Fibroblast of upper back skin (primary cell): ENCODE measurements at places on chromosomes 3 and 15.

DNA sequence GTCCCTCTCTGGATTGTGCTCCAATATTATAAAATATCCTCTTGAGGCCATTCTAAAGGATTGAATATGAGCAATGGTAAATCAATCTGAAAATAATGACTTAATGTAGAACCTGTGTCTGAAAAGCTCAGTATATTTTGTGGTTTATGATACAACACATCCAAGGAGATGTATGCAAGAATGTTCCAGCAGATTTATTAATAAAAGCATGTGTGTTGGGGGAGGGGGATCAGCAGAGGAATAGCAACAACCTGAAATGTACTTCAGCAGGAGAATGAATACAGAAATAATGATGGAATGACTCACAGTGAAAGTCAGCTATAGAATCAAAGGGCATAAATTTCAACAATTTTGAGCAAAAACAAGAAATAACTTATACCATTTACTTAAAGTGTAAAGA, 56.7 kb upstream of the NUDT16 start:
- peak; percentile 77 for DNase-seq

DNA sequence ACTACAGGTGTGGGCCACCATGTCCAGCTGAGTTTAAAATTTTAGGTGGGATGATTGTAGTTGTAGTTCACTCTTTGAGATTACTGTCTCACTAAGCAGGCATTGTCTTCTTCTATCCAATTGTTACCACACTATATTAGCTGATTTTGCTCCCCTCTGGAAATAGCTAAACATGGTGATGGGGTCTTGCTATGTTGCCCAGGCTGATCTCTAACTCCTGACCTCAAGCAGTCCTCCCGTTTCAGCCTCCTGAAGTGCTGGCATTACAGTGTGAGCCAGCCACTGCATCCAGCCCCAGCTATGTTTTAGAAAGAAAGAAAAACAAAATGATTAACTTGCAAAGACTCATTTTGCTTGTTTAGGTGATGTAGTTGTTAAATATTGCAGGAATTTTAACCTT, 30.6 kb downstream of the YEATS2 start:
- no peak for DNase-seq

DNA sequence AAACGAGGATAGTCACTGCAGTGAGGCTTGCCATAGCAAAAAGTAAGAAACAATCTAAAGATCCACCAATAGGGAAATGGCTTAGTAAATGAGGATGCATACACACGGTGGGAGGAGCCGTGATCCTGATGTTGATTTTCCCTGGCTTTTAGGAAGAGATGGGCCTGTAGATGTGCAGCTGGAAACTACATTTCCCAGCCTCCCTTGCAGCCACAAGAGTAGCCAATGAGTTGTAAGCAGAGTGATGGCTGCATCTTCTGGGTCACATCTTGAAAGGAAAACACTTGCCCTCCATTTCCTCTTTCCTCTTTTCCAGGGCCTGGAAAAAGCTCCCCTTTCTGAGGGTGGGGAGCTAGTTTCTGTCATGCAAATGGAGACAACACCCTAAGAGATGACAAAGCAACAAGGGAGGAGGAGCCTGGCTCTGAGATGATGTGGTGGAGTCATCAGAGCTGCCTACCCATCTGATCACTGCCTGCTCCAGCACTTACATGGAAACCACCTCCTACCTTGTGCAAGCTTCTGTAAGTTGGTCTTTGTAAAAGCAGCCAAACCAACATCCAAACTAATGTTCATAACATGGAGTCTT, 139.1 kb downstream of the TLE3 start:
- DNase-seq, result no peak

DNA sequence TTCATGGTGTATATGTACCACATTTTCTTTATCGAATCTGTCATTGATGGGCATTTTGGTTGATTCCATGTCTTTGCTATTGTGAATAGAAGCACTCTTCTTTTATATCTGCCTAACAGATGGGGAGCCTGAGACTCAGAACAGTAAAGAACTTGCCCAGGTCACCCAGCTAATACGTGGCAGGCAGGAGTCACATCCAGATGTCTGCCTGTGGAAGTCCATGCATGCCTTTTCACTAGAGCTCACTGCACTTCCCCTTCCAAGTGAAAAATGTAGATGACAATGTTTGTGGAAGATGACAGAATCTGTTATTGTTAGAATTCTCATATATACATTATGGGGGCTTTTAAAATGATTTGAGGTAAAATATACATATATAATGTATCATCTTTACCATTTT, 165.0 kb downstream of the PDZRN3 start:
- DNase-seq, result no peak

DNA sequence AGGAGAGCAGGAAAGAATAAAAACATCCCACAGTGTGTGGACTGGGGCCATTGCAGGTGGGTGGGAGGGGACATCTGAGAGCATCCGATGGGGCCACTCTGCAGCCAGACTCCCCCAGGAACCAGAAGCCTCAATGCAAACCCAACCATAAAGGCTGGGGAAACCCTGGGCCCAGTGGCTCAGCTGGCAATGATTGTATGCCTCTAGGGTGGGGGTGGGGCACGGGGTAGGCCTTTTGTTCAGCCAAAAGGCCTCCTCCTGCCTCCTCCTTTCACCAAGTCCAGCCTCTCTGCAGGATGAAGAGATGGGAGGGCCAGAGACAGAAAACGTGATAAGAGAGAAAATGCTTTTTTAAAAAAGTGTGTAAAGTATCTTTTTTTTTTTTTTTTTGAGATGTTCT, 45.5 kb upstream of the HERC1 start:
- no peak for DNase-seq

DNA sequence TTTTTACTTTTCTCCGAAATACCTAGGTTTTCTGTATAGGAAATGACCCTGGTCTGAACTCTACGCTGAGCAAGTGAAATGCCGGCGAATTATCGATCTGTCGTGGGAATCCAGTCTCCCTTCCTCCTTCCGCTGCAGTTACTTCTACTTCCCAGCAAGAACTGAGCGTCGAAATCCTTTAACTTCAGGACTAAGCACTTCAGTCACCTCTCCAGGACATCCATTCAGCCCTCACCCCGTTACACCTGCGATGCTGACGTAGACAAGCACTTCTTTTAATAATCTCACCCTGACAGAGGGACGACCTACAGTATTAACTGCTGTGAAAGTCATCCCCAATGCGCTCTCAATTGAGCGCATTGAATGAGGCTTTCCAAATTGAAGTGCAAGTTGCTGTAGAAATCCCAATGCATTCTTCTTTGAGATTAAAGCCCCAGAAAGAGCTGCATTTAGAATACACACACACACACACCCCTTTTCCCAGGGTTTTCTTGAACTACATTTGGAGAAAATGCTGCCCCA, 1.3 kb downstream of the TOP2B start:
- peak; percentile 3 for DNase-seq

GRCh38 chr3:101690972-101691371, 4.5 kb upstream of the RPL24 start:
- no peak for DNase-seq

DNA sequence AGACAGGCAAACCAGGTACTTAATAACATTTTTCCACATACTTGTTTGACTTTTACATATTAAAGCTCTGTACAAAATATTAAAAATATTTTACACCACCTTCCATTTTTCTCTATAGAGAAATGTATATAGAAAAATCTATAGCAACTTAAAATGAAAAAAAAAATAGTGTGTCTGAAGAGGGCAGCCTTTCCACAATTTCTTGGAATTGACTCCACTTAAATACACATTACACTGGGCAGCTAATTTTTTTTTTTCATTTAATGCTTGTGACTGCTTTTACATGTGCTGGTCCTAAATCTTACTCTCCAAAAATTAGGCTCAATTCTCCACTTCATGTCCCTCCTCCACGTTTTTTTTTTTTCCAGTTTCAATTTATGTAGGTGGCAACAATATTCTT, 427.0 kb upstream of the RBMS3 start:
- DNase-seq, result peak; percentile 23

- DNase-seq, result no peak
Measured at GRCh38 chr3:188516515-188516914, 362.6 kb downstream of the LPP start.
